ENCODE measurements at places on chromosomes 6 and 20.

GRCh38 chr6:12348530-12349511, 58.7 kb downstream of the EDN1 start:
- DNase-seq, result no peak

- no peak for DNase-seq
Measured at GRCh38 chr6:30735668-30736314, 6.7 kb downstream of the FLOT1 start.

DNA sequence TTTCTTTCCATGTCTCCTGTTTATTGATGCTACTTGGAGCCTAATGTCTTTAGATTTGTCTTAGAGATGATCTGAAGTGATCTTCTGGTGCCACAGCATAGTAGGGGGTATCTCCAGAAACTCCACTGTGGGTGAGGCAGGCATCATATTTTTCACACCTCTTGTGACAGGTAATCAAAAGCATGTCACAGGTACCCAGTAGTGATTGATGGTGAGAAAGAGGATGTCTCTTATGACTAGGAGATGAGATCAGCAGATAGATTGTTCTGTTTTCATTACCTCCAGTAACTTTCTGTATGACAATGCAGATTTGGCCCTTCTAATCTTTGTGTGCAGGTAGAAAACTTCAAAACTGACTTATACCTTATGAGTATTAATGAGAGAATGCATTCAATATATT, 13.5 kb downstream of the NCOA7 start:
- no peak for DNase-seq

- DNase-seq, result no peak
Measured at GRCh38 chr6:1062786-1063545, 248.9 kb upstream of the FOXQ1 start.

- DNase-seq, result no peak
Measured at GRCh38 chr20:41011551-41012067, 17.0 kb upstream of the TOP1 start.

DNA sequence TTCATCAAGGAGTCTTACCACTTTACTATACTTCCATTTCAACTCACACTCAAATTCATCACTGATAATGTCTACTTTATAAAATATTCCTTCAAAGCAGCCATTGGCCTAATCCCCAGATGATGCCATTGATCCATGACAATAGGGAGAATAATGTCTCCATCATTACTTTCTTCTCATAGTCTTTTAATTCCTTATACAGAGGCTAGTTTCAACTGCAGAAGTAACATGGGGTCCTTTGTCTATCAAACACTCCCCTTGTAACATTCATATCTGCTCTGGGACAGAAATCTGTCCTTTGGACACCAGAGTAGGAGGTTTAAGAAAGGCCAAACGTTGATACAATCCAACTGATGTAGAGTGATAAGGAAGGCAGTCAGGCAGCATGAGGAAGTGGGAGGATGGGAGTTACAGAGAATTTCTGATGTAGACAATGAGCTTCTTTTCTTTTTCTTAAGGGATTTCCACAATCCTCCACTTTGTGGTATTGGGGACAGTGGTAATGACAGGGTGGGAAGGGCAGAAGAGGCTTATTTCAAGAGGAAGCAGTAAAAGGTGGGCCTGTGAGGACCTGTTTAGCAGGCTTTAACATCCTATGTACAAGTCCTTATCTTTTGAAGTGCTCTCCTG, 18.9 kb upstream of the HLA-DOA start:
- DNase-seq, result no peak

DNA sequence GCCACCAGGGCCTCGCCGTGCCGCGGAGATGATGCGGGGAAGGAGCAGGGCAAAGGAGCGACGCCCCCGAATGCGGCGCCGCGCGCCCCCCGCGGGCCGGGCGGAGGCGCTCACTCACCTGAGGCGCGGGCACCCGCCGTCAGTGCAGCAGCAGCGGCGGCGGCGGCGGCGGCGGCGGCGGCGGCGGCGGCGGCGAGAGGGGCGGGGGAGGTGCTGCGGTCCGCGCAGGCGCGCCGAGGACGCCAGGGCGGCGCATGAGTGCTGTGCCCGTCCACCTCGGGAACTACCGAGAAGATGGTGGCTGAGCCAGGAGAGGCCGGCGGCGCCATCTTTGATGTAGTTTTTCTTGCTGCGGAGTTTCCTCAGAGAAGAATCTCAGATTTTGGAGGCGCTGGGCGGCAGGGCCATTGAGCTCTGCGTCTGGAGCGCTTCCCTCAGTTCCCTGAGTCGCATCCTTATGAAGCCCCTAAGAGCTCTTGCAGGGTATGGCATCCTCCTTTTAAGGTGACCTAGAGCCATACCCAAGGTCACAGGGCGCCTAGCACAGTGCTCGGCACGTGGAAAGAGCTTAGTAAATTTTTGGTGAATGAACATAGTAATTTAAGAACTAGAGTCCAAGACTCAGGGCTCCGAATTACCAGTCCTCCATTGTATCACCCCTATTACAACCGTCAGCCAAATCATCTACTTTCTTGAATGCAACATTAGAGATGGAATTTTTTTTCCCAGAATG, at the start of gene NDRG3:
Gene NDRG3, minus strand, starts transcription at position 164 of the 733 bp plus-strand sequence. CDS start 24,355 bp downstream, outside the sequence.
- DNase-seq, result peak; percentile 84

DNA sequence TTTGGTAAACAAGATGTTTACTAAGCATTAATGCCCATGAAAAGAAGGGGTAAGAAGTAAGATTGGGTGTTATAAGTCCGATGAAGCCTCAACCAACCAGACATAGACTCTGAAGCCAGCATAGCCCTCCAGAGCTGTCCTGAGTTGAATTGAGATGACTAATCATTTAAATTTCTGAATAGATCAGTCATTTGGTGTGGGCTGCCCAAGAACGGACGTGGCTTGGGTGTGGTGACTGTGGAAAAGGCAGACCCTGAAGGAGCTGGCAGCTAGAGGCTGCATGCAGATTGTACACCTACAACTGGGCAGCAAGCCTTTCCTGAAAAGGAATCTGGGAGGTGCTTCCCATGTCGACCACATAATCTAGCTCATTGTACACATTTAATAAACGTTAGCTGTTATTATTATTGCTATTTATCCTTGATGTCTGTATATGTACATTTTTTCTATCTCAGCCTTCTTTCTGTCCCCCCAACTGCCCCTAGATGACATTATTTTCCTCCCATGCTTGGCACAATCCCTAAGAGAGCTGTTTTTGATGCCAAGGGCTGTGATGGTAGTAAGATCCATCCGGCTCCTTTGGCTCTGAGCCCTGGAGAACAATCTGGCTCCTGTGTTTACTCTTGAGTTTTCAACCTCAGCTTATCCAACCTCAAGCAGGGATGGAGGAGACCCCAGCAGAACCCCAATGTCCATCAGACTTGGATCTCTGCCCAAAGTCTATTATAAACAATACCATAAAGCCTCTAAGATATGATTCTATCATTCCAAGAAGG, 57.6 kb upstream of the JAG1 start:
- DNase-seq, result no peak

DNA sequence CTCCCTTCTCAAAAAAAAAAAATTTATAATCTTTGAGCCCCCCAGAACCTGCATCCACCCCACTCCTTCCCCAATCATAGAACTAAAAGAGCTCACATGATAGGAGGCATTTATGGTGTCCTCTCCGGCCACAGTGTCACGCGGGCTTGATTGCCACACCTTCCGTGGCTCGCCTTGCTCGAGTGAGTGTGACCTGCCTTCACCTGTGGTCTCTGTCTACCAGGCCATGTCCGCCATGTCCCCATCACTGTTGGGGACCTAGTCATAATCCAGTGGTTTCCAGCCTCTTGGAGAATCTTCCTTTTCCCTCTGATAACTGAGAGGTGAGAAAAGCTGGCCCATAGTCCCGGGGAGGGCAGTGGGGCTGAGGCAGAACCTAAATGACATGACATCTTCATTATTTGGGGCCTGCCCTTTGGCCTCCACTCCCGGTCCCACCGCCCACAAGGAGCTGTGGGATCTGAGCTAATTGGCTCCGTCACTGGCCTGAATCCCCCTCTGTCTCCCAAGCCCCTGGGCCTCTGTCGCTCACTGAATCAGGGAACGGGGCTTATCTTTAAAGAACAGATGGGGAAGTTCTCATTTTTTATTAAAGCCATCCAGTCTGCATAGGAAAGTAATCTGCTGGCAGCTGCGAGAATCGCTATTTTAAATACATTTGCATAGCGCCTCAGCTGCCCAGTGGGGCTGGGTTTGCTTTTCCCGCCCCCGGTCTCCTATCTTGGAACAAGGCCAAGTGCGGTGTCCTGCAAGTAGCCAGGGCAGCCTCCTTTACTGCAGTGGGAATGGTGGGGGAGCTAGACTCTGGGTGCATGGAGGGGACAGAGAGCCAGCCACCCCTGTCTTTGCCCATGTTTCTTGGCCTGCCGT, 197.6 kb upstream of the PMEPA1 start:
- no peak for DNase-seq

- no peak for DNase-seq
Measured at GRCh38 chr6:47759364-47759763, 22.5 kb upstream of the OPN5 start.

DNA sequence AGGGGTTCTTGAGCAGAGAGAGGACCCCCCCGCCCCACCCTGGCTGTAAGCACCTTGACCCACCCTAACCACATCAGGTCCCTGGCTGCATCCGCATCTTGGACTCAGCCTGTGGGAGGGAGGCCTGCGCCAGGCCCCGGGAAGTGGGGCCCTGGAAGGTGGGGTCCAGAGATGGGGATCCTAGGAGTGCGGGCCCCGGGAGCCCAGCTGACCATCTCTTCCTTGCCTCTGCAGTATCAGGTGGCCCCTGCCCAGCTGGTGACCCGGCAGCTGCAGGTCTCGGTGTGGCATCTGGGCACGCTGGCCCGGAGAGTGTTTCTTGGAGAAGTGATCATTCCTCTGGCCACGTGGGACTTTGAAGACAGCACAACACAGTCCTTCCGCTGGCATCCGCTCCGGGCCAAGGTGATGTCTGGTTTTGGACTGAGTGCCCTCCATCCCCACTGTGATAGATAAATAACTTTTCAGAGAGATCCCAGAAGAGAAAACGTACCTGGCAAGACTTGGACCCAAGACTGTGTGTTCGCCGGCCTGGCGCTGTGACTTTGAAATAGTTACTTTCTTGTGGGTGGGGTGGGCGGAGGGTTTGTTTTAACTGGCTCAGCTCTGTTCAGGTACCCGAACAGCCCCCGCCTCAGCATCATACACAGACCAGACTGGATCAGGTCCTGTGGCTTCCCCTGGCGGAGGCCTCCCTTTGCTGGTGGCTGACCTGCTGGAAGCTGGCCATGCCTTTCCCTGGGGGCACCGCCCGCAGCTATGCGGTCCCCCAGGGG, 62.0 kb downstream of the EZR start:
- DNase-seq, result no peak

DNA sequence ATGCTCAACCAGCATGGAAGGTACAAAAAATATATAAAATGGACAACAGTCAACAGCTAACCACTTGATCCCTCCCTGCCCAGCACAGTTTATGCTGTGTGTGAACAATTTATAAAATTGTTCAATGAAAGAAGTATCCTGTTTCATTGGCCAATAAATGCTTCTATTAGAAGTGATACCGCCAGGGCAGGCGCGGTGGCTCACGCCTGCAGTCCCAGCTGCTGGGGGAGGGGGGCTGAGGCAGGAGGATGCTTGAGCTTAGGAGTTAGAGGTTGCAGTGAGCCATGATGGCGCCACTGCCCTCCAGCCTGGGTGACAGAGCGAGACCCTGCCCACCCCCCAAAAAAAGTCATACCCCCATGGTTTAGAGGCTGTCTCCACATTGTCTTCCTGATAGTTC, 4.6 kb downstream of the AGPAT4 start:
- DNase-seq, result no peak

GRCh38 chr6:132780770-132781371, 17.6 kb downstream of the SLC18B1 start:
- no peak for DNase-seq

- no peak for DNase-seq
Measured at GRCh38 chr20:15942130-15942529, 631.1 kb downstream of the KIF16B start.

- no peak for DNase-seq
Measured at GRCh38 chr6:10401004-10401536, 13.8 kb downstream of the TFAP2A start.

DNA sequence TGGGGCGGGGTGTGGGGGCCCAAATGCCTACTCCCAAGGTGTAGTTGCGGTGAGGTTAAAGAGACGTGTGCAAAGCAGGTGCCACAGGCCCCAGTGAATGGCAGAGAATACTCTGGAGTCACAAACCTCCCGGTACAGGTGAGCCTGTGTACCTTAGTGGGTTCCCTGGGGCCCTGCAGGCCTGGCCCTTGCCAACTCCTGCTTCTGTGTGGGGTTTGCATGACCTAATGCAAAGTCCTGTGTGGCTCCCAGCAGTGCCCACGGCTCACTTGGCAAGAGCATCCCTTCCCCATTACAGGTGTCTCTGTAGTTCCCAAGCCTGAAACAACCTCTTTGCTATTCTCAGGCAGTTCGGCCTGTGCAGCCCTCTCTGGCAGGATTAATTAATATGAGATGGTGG, 17.5 kb downstream of the SPDEF start:
- DNase-seq, result no peak

GRCh38 chr6:43283905-43284304, 14.2 kb upstream of the SLC22A7 start:
- no peak for DNase-seq

DNA sequence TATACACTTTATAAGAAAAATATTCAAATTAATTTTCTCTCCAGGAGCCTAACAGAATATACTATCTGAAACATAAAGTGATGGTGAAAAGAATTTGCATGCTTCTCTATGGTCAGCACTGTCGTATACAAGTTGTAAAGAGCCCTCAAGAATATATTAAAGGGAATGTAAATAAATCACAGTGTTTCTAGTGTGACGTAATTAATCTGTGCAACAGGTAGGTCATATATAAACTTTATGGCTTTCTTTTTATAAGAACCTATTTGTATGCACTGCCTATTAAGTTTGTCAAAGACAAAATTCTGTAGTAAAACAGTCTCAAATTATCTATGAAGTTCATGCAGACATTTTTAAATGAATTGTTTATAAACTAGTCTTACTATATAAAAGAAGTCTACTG, 347.9 kb upstream of the EYS start:
- no peak for DNase-seq

GRCh38 chr20:48064929-48065328, 279.6 kb upstream of the SULF2 start:
- no peak for DNase-seq

- DNase-seq, result no peak
Measured at GRCh38 chr6:118372413-118372812, 175.7 kb upstream of the PLN start.

DNA sequence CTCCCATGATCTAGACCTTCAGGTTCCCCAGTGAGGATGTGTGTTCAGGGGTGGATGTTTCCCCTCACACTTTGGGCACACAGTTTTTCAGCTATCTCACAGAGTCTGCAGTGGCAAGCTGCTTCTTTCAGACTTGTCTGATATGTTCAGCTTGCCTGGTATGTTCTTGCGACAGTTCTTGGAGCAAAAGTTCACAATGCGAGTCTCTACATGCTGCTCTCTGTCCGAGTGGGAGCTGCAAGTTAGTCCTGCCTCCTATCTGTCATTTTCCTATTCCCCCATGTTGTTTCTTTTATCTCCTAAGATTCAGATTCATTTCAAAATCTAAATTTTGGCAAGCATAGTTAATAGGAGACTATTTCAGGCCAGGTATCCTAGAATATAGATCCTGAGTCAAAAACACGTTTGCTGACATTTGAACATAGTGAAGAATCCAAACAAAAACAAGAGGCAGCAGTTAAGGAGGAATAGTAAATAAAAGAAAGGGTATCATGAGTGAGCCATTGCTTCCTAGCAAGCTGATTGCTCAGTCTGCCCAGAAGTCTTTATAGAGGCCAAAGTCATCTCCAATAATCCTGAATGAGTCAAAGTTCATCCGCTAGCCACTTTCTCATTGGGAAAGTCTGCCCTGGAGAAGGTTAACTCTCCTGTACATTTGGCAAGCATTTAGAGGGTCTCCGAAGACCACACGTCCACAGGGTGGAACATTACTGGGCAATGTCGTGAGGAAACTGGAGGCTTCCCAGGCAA, 140.2 kb upstream of the MOCS1 start:
- DNase-seq, result no peak
